ENCODE measurements at places on chromosomes 1 and 21.
A peak's percentile ranks its signal among the peaks of the same experiment; 100 is the strongest.

DNA sequence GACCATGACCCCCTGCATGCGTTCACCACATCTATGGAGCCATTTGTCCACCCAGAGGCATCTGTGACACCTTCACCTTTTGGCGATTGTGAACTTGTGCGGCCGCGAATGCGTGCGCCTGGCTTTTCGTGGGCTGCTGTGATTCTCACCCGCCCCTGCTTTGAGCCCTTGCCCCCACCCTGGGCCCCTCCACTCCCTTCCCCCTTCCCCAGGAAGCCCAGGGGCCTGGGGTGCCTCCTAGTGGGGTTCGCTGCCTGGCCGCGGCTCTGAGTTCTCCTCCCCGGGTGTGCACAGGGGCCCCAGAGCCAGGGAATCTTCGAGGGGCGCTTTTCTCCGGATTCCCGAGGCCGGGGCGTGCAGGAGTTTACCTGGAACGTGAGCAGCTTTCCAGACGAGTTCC, 97.9 kb upstream of the ACTRT2 start:
- no peak for DNase-seq

DNA sequence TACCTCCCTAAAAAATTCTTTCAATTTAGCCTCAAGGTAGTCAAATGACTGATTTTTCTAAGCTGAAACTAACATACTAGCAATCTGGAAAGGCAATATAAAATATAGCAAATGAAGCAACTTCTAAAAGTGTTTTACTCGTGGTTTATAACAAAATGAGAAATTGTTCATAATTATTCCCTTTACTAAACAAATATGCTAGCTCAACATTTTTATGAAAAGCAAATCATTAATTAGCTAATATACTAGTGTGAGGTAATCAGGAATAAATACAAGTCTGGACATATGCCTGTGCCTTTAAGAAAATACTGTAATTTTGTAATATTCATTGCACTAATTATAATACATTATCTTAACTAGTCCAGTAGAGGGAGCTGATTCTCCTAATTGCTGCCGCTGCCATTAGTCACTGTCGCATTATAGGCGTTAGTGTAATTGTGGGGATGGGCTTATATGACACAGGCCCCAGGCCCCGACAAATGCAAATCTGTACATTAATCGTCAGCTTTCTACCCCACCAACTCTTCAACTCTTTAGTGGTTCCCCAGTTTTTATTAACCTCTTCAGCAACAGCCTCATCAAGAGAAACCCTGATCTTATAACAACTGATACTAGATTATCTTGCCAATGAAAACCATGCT, 160.9 kb downstream of the GABPA start:
- DNase-seq, result peak; percentile 28

DNA sequence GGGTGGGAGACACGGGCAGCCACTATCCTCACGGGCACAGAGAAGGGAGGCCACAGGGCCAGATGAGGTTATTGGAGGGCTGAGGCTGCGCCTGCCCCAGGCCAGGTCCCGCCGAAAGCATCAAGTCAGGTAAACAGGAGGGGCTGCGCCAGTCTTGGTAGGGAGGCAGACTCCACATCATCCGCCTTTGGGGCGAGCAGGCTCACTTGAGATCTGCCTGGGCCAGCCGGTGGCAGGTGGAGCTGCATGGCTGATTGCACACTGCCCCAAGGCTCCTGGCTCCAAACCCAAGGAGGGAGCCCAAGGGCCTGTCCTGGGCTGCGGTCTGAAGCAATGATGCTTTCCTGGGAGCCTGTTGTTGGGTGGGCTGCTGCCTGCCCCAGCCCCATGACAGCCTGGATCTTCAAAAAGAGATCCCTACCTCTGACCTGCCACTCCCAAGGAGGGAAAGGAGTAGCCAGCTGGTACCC, 4.6 kb downstream of the SMIM1 start:
- DNase-seq, result no peak

DNA sequence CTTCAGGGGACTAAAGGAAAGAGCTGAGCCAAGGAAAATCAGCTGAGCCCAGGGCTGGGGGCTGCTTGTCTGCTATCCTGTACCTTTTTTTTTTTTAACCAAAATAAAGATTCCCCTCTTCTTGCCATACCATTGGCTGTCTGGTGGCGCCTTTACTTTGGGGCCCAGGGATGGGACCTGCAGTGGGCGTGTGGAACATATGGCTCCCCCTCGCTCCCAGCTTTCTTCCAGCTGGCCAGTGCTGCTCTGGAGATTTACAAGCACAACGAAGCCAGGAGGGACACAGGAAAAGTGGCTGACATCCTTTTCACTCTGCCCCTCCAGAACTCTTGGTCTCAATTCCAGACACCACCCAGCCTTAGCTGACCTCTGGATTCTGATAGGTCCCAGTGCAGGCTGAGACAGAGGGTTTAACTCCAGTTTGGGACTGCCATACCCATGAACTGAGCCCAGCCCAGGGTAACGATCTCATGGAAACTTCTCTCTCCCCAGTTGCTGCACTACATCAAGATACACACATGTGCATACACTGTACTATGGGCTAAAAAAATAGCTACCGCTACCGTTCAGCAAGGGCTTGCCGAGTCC, 5.4 kb upstream of the SFN start:
- no peak for DNase-seq

DNA sequence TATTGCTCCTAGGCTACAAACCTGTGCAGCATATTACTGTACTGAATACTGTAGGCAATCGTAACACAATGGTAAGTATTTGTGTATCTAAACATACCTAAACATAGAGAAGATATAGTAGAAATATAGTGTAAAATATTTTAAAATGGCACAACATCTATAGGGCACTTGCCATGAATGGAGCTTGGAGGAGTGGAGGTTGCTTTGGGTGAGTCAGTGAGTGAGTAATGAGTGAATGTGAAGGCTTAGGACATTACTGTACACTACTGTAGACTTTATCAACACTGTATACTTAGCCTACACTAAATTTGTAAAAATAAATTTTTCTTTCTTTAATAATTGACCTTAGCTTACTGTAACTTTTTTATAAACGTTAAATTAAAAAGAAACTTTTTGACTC, 7.9 kb downstream of the LEFTY2 start:
- no peak for DNase-seq

DNA sequence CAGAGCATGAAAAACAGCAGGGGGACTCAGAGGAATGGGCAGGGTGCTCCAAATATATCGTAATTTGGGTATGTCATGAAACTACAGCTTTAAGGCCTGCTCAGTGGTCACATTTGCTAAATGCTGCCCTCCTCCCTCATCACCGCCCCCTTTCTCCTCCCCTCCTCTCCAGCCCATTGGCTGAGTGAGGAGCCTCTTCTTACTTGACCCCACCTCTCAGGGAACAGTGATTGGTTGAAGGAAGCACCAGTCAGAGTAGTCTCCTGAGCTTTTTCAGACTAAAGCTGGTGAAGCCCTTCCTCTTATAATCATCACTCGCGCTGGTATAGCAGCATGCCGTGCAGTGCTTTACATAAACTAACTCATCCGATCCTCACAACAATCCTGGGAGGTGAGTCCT, 10.0 kb upstream of the TTC39A start:
- DNase-seq, result peak; percentile 21

- no peak for DNase-seq
Measured at GRCh38 chr1:60133848-60134247, 60.3 kb upstream of the C1orf87 start.

- peak; percentile 23 for DNase-seq
Measured at GRCh38 chr1:9198538-9199361, 35.8 kb upstream of the H6PD start.

- no peak for DNase-seq
Measured at GRCh38 chr1:96011606-96012005, 710.0 kb upstream of the PTBP2 start.

DNA sequence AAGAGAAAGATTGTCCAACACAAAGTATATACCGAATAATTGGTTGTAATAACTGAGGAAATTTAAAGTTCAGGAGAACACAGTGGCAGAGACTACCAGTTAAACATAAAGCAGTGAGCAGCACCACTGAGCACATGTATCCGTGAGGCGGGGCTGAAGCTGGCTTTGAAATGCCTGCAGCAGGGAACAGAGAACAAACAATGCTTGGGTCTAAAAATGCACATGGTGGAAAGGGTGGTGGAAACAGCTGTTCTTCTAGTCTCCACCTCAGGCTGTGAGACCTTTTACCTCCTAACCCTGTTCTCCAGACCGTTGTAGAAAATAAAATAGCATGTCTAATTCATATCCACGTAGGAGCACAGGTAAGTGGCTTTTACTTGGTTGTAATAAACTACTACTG, 7.7 kb upstream of the GNG4 start:
- DNase-seq, result no peak

GRCh38 chr21:14672466-14672865, 126.4 kb upstream of the SAMSN1 start:
- DNase-seq, result no peak

DNA sequence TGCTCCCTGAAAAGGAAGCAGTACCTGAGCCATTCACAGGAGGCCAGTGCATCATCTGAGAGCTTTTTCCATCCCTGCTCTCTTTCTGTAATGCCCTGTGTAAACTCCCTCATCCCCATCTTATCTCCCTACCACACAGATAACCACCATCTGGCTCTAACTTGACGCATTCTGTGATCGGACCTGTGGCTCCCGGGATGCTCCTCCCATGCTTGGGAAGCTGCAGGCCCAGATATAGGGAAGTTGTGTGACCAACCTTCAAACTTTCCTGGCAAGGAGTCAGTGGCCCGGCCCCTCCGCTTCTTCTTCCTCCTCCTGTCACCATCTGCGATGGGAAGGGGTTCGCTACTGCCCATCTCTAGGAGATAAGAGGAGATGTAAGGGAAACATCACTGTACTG, 21.1 kb downstream of the MKNK1 start:
- no peak for DNase-seq

- DNase-seq, result peak; percentile 42
Measured at GRCh38 chr1:246566813-246567645, 773 bp downstream of the CNST start.

- DNase-seq, result no peak
Measured at GRCh38 chr1:111952125-111952657, 37.3 kb downstream of the KCND3 start.

DNA sequence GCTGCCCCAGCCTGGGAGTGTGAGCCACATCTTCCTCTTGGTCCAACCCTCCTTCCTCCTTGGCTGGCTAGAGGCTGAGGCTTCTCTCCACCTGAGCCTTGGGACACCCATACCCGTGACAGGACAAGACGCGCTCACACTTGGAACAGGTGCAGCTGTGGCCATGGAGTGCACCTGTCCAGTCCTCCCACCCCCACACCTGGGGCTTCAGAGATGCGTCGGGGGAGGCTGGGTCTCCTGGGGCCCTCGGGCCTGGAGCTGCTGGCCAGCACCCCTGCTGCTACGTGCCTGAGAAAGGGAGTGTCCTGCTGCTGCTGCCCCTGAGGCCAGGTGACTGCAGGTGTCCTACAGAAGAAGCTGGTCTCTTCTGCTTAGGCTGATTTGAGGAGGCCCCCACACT, 37.0 kb upstream of the TMEM52 start:
- no peak for DNase-seq

GRCh38 chr1:154198756-154199562, 7.1 kb upstream of the TPM3 start:
- DNase-seq, result peak; percentile 71

DNA sequence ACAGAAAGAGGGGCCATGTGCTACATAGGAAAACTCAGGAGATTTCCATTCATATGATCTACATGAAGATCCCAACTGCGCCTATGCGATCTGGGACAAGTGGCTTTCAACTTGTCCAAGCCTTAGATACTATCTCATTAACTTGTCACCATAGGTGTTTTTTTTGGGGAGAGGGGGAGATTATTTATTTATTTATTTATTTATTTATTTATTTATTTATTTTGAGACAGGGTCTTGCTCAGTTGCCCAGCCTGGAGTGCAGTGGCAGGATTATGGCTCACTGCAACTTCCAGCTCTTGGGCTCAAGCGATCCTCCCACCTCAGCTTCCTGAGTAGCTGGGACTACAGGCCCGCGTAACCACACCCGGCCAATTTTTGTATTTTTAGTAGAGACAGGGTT, 11.3 kb downstream of the FABP3 start:
- no peak for DNase-seq

- no peak for DNase-seq
Measured at GRCh38 chr1:31040038-31040437, 25.5 kb downstream of the PUM1 start.

GRCh38 chr1:116067566-116067890, 43.7 kb upstream of the MAB21L3 start:
- DNase-seq, result no peak

- DNase-seq, result no peak
Measured at GRCh38 chr1:188426561-188426960, 1597.8 kb downstream of the PLA2G4A start.

GRCh38 chr1:115135681-115136080, 46.4 kb upstream of the TSPAN2 start:
- DNase-seq, result no peak

- no peak for DNase-seq
Measured at GRCh38 chr1:98221923-98222322, 301.1 kb upstream of the DPYD start.

- DNase-seq, result no peak
Measured at GRCh38 chr1:56194701-56195300, 384.6 kb downstream of the PLPP3 start.

- DNase-seq, result peak; percentile 68
Measured at GRCh38 chr1:211551638-211552460, 27.1 kb downstream of the SLC30A1 start.

DNA sequence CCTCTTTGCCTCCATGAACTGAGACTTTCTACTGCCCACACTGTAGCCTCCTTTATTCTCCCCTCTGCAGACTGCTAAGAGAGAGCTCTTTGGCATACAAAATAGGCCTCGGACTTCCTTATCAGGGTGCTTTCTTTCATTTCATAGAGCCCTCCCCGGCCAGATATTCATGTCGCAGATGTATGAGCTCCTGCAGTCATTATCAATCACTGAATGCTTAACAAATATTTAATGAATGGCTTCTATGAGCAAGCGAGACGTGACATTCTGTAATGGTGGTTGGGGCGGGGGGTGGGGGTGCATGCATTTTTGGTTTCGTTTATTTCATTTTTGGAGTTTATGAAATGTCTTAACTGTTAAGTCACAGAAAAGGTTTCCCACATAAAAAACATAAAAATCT, 344.8 kb upstream of the KAZN start:
- no peak for DNase-seq

- DNase-seq, result peak; percentile 50
Measured at GRCh38 chr1:193069748-193070385, 10.5 kb downstream of the RO60 start.

DNA sequence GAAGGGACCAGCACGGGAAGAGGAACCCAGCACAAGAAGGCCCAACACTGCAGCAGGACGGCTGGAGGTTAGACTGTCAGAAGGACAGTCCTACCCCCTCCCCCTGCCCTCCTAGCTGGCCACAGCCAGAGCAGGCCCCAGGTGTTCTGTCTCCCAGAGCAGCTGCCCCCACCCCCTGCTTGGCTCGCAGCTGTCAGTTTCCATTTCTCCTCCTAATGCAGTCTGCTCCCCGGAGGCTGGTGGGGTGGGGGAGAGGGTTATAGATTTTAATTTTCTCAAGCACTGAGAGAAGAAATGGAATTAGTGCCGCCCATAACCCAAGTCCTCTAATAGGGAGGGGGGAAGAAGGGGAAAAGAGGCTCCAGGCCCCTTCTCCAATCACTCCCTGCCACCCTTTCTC, 13.0 kb upstream of the PEAR1 start:
- DNase-seq, result no peak

- no peak for DNase-seq
Measured at GRCh38 chr1:67053535-67053784, 488 bp downstream of the SLC35D1 start.
